ENCODE measurements at places on chromosomes 3 and 15.

- no peak for DNase-seq
Measured at GRCh38 chr3:121836064-121836463, 1.1 kb downstream of the EAF2 start.

GRCh38 chr3:172580680-172581401, 57.6 kb upstream of the TNFSF10 start:
- no peak for DNase-seq

DNA sequence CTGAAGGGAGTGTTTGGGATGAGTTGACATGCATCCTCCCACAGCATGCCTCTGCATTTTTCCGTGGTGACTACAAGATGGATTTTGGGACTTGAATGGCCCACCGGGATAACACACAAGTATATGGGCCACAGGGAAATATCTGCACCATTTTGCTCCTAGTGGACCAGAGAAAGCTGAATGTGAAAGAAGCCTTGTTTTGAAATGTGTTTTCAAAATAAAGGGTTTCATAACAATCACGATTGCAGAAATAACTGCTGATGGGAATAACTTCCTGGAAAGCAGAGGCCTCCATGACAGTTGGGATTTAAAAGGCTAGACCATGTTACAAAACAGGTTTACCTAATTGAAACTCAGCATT, 77.5 kb upstream of the PRR23C start:
- no peak for DNase-seq

GRCh38 chr3:128374746-128375445, 91.8 kb downstream of the DNAJB8 start:
- no peak for DNase-seq

- DNase-seq, result no peak
Measured at GRCh38 chr3:58553003-58553402, 16.0 kb upstream of the ACOX2 start.

- DNase-seq, result no peak
Measured at GRCh38 chr3:24591661-24592555, 97.3 kb upstream of the THRB start.

DNA sequence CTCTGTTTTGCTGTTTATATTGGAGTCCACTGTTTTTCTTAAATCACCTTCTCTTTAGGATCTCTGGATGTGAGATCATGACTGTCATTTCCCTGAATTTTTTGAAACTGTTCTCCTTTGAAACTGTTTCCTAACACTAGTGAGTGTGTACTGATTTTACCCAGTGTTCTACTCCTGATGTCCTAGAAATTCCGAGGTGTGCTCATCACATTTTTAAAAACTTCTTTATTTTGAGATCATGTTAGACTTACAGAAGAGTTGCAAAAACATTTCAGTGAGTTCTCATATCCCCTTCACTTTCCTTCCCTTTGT, 292.6 kb downstream of the NFKBIZ start:
- no peak for DNase-seq

GRCh38 chr3:4633078-4634004, 140.2 kb downstream of the ITPR1 start:
- DNase-seq, result no peak

- DNase-seq, result no peak
Measured at GRCh38 chr3:64674591-64675076, 13.2 kb downstream of the ADAMTS9 start.

GRCh38 chr3:122679085-122679881, 1.4 kb upstream of the PARP14 start:
- peak; percentile 64 for DNase-seq

- no peak for DNase-seq
Measured at GRCh38 chr3:98021830-98022560, 13.1 kb downstream of the GABRR3 start.

DNA sequence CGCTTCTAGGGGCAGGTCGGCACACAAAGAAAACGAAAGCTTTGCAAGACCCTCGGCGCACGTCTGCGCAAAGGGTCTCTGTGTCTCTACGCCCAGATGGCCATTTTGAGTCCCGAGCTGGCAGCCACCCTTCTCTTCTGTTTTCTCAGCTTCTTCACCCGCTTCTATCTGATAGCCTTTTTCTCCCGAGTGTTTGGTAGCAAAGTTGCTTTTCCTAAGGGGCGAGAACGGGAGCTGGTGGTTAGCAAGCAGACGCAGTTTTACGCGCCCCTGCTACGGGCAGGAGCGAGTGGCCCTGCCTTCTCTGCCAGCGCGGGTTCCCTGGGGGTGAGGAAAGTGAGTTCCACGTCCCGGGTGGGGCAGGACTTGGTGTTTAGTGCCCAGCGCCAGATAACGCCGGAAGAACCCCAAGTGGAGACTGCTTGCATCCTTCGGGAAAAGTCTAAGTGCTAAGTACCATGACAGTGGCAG, 2.9 kb upstream of the MKRN2 start:
- no peak for DNase-seq

- no peak for DNase-seq
Measured at GRCh38 chr3:37591116-37591781, 270.4 kb upstream of the CTDSPL start.

DNA sequence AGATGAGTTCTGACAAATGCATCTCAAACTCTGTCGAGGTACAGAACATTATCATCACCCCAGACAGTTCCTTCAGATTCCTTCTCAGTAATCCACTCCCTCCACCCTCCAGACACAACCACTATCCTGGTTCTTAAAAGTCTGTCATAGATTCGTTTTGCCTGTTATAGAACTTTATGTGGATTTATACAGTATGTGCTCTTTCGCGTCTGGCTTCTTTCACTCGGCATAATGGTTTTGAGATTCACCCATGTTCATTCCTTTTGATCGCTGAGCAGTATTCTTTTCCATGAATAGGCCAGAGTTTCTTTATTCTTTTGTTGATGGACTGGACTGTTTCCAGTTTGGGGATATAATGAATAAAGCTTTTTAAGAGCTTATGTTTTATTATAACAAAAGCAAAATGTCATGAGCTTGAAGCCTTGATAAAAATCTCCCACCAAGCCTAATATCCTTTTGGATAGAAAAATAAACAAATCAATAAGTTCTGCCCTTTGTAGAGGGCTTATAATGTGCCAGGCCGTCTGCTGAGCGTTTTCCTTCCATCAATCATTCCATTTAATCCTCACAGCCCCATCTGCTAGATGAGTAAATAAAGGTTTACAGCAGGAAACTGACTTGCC, 21.3 kb upstream of the RFTN1 start:
- DNase-seq, result no peak

DNA sequence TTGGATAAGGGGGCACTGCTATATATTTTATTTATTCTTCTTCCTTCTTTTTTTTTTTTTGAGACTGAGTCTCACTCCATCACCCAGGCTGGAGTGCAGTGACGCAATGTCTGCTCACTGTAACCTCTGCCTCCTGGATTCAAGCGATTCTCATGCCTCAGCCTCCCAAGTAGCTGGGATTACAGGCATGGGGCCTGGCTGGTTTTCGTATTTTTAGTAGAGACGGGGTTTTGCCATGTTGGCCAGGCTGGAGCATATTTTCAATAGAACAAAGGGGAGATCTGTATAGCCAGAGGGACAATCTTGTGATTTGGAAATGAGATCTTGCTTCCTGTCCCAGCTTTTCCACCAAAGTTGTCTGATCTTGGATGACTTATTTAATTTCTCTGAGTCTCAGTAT, 133.1 kb upstream of the ABHD17C start:
- no peak for DNase-seq

GRCh38 chr3:171876680-171877147, 33.6 kb downstream of the TMEM212 start:
- DNase-seq, result no peak

- no peak for DNase-seq
Measured at GRCh38 chr3:128617270-128617556, 33.4 kb downstream of the RPN1 start.

DNA sequence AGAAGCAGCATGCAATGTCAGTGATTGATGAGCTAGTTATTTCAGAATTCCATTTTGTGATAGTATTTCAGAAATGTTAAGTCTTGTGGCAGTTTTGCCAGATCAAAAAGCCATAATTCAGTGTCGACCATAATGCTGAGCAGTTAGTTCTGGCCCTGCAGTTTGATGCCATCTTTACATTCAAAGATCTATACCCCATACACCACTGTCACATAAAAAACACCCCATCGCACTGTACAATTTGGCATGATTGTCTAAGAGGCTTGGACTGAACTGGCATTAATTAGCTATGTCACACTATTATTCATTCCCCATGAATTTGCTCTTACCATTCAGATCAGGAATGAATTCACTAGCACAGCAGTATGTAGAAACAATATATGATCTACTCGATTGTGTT, 127.7 kb upstream of the EPHA3 start:
- DNase-seq, result no peak

DNA sequence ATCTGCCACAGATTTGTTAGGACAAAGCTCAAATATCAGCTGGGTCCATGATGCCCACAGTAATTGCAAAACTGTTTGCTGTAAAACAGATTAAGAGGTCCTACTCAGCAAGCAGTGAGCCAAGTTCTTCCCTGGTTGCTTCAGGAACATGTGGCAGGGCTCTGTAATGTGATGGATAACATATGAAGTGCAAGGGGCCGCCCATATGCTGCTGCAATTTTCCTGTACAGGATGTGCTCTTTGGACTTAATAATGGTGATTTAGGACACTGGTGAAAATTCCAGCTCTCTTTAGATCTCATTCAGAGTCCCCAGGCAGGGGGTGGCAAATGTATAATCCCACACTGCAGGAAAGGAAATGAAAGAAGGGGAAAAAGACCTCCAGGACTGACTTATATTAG, 289.4 kb downstream of the LSAMP start:
- DNase-seq, result no peak

GRCh38 chr3:183815951-183816475, 9.4 kb downstream of the MAP6D1 start:
- no peak for DNase-seq

DNA sequence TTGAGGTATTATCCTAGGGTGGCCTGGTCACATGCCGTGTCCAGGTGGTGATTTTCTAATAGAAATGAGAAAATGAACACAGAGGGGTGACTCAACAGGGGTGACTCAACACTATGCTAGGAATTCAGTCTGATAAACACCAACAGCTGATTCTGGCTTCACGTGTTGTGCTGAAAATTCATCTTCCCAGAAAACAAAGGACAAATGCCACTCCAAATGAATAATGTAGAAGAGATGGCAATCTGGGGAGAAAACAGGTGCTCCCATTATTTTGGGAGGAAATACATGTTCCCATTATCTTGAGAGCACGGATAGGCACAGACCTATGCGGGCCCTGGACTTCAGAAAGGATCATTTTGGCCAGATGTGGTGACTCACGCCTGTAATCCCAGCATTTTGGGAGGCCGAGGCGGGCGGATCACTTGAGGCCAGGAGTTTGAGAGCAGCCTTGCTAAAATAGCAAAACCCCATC, 101.2 kb upstream of the MEX3B start:
- DNase-seq, result no peak

- DNase-seq, result no peak
Measured at GRCh38 chr3:125289429-125289981, 77.0 kb upstream of the SLC12A8 start.

- no peak for DNase-seq
Measured at GRCh38 chr15:61064651-61065050, 164.5 kb downstream of the RORA start.

- DNase-seq, result no peak
Measured at GRCh38 chr3:3699816-3700633, 99.2 kb upstream of the LRRN1 start.

DNA sequence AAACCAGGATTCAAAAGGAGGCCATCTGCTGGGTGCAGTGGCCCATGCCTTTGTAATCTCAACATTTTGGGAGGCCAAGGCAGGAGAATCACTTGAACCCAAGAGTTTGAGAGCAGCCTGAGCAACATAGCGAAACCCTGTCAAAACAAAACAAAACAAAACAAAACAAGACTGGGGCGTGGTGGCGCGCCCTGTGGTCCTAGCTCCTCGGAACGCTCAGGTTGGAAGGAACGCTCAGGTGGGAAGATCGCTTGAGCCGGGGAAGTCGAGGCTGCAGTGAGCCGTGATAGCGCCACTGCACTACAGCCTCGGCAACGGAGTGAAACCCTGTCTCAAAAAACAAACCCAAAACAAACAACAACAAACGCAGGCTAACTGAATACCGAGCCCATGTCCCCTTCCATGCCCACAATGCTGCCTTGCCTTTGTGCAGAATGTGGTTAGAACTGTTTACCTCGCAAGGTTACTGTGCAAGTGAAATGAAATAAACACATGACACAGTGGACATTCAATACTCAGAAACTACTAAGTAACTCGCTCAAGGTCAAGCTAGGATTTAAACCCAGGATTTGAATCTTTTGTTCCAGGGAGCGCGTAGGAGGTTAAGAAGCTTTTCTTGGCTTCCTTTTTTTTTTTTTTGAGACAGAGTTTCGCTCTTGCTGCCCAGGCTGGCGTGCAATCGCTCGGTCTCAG, 766 bp upstream of the EMC4 start:
- no peak for DNase-seq

DNA sequence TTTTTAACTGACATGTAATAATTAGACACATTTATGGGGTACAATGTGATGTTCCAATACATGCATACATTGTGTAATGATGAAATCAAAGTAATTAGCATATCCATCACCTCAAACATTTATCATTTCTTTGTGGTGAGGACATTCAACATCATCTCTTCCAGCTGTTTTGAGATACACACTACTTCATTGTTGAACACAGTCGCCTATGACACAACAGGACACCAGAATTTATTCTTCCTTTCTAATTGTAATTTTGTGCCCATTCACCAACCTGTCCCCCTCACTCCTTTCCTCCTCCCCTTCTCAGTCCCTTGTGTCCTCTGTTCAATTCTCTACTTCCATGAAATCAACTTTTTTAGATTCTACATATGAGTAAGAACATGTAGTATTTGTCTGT, 113.4 kb upstream of the CBLB start:
- DNase-seq, result no peak

- DNase-seq, result no peak
Measured at GRCh38 chr15:100134586-100134985, 207.2 kb downstream of the ADAMTS17 start.

- DNase-seq, result no peak
Measured at GRCh38 chr15:74884428-74885223, 5.2 kb upstream of the MPI start.

- no peak for DNase-seq
Measured at GRCh38 chr3:155244216-155244615, 49.3 kb downstream of the STRIT1 start.

- no peak for DNase-seq
Measured at GRCh38 chr3:172467170-172467824, 19.0 kb upstream of the GHSR start.

DNA sequence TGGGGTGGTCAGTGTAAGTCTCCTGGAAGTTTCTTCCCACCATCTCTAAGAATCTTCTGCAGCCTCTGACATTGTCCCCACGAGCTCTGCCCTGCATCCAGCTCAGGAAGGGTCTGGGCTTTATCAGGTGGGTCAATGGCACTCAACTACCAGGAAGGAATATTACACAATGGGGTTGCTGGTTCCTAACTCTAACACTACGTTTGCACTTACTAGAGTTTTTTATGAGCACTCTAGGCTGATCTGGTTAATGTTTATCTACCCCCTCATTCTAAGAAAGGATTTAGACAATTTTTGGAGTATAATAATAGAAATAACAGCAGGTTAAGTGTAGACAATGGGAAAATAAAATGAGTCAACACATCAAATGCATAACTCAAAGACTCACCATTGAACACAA, 411.1 kb upstream of the RGMA start:
- DNase-seq, result no peak
